ENCODE measurements at places on chromosomes 7 and 10.
A peak's percentile ranks its signal among the peaks of the same experiment; 100 is the strongest.

DNA sequence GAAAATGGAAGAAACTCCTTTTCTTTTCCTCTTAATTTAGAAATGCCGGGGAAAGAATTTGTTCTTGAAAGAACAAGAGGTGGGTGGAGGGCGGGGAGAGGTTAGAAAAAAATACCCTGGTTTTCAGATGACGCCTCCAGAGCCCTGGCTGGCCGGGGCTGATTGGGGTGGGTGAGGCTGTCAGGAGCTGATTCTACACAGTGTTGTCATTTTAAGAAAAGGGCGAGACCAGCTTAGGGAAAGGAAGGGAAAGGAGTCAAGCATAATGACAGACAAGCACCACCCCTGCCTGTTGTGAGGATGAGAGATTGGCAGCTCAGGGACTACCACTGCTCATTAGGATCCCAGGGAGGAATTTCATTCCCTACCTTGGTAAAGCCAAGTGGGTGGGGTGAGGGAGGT is 9.9 kb upstream of the FAM180A start:
- DNase-seq, result no peak

- DNase-seq, result no peak
Observed at GRCh38 chr10:86349474-86349873, 17.1 kb downstream of the GRID1 start.

- peak; percentile 81 for DNase-seq
Observed at GRCh38 chr7:28433699-28434219, 21.4 kb downstream of the CREB5 start.

- no peak for DNase-seq
Observed at GRCh38 chr10:82618007-82618406, 743.0 kb downstream of the NRG3 start.

GRCh38 chr10:98086837-98087708 is 47.4 kb upstream of the R3HCC1L start:
- no peak for DNase-seq

DNA sequence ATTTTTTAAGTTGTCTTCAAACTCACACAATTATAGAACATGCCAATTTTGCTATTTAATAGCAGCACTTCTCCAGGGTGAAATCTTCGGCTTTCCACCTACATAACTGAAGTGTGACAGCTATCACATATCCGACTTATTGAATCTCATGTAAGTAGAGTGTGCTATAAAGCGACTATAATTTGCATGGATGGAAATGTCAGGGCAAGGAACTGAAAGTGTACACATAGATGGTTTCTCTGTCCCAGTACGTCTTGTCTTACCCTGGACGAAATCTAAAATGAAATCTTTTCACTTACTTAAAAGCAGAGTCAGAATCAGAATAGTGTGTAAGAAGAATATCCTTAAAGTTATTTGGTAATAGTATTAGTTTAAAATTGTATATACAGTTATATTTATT is 132.3 kb downstream of the THSD7A start:
- no peak for DNase-seq
